Body of pancreas (tissue), 4 donors: ENCODE measurements at places on chromosomes 7 and 10.
A peak's percentile ranks its signal among the peaks of the same experiment; 100 is the strongest.

GRCh38 chr10:98572594-98572993 lies 125.9 kb upstream of the HPS1 start:
- no peak for DNase-seq

DNA sequence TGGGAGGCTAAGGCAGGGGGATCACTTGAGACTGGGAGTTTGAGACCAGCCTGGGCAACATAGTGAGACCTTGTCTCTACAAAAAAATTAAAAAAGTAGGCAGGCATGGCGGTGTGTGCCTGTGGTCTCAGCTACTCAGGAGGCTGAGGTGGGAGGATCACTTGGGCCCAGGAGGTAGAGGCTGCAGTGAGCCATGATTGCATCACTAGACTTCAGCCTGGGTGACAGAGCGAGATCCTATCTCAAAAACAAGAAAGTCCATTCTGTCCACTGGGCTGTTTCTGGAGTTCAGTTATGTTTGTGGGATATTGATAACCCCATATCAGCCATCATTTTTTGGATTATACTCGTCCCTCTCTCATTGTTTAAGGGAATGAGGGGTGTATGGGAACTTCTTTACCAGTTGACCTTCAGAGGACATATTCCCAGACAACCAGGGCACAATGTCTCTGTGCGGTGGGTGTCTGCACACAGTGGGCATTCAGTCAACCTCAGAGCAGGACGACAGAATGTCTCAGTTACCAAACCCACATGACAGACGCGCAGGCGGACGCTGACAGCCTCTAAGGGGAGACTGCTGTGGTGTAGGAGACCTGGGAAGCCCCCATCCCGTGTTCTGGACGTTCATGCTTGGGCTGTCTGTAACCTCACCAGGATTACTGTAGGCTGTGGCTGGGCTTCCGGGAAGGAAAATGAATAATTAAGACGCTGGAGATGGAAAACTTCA lies 69.4 kb downstream of the CARD11 start:
- no peak for DNase-seq

DNA sequence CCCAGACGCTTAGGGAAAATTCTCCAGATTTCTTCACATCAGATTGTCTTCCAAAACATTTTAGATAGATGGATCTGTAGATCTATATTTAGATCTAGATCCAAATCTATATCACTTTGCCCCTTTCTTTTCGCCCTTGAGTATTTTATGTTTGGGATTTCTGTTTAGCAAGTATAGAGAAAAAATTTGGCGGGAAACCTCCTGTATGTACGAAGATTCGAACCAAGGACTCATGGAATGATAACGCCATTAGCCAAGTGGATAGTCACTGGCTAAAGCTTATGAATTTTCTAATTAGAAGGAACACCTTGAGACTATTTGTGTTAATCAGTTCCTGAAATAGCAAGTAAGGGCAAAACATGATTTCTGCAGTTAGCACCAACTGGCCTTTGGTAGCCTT lies 1.2 kb downstream of the THNSL1 start:
- no peak for DNase-seq

- no peak for DNase-seq
These were observed 465.1 kb downstream of the AUTS2 start for GRCh38 chr7:70063371-70063770.

DNA sequence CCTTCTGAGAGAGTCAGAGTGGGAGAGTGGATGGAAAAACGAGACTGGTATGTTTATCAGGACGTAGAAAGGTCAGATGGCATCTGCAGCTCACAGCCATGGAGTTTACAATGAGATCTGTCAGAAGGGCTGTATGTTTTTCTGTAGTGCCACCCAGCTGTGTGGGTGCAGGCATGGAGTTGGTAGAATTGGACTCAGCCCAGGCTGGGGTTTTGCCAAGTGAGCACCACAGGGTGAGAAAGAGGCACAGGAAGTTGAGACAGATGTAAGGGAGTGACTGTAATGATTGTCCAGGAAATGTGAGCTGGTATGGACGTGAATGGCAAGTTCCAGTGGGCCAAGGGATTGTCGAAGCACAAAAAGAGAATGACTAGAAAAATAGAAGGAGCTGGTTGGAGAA lies 9.1 kb upstream of the ZYX start:
- DNase-seq, result peak; percentile 60

DNA sequence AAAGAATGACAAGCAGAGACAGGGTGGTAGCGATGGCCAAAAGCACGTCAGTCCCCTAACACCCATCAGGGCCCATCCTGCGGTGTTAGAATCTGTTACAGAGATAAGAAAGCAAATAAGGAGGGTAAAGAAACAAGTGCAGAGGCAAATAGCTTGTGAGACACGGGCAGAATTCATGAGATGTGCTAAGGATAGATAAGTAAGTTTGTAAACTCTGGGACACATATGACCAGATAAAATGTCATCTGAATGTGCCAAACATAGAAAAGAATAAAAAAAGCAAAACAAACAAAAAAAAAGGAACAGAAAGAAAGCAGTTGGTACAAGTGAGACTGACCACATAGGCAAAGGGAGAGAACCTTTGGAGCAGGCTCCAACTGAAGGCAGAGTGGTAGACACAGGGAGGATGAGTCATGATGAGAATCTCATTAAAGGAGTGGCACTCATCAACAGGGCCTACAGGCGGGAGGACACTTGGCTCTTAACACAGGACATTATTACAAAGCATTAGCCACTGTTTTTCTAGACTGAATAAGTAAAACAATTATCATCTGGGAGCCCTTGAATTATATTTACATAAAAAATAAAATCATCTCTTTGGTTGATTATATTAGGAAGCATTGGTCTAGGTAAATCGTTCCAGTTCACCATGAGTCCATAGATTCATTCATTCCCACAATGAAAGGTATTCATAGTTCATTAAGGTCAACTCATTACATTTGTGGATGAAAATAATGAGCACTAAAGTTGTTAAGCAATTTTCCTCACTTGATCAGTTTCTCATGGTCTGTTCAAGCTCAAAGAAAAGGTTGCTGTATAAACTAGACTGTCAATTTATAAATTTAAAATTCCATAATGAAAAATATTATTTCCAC lies 21.5 kb upstream of the EPHB6 start:
- DNase-seq, result no peak

GRCh38 chr10:104273286-104273685 lies 4.3 kb downstream of the GSTO2 start:
- DNase-seq, result no peak

GRCh38 chr7:96320442-96320841 lies 1.5 kb downstream of the SLC25A13 start:
- DNase-seq, result no peak

- no peak for DNase-seq
These were observed 427.4 kb downstream of the PLXNA4 start for GRCh38 chr7:132148876-132149275.

DNA sequence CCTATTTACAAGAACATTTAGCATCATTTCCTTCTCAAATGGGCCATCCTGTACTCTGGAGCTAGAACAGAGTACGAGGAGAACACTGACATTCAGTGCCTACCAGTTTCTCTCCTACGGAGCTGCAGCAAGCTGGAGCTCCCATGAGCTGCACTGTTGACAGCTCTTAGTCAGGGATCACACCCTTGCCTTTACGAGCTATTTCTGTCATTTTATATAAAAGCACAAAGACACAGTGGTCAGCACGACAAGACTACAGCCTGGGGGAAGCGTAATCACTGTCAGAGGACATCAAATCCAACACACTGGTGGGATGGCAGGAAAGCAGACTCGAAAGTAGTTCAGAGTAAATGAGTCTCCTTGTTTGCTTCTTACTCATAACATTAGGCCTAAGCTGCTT lies 2.7 kb downstream of the CDCA7L start:
- no peak for DNase-seq

DNA sequence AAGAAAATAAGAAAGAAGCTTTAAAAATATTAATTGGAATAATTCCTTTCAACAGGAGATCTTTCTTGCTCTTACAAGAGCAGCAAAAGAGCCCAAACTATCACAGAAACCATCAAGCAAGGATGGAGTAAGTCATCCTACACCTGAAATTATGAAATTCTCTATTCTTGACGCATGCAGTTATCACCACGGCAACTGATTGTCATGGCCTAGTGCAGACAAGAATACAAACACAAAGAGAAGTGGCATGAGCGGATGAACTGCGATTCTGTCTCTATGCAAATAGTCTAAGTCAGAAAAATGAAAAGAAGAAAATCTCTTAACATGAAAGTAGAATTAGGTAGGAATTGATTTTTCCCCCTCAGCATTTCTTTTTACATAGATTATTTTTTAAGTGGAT lies 54.8 kb upstream of the SLC35B4 start:
- DNase-seq, result no peak

DNA sequence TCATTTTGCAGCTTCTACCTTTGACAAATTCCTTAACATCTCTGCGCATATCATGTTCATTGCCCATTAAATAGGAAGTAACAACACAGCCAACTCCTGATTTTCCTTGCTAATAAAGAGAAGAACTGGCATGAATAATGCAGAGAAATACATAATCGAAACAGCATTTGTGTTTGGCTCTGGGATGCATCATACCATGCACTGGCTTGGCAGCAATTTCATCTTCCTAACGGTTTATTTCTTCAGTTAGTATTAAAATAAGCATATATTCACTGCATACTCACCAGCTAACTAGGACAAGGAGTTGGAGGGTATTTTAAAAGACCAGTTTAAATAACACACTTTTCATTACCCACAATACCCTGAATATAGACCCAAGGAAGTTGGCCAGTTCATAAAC lies 132.5 kb downstream of the ITGA8 start:
- DNase-seq, result no peak
